EL (cell line): ENCODE measurements at places on chromosomes 11 and 22.

- DNase-seq: no peak
Measured at GRCh38 chr11:38156495-38157146, 1558.6 kb upstream of the RAG2 start.

GRCh38 chr11:132895340-132895739, 637.0 kb downstream of the OPCML start:
- DNase-seq: no peak

DNA sequence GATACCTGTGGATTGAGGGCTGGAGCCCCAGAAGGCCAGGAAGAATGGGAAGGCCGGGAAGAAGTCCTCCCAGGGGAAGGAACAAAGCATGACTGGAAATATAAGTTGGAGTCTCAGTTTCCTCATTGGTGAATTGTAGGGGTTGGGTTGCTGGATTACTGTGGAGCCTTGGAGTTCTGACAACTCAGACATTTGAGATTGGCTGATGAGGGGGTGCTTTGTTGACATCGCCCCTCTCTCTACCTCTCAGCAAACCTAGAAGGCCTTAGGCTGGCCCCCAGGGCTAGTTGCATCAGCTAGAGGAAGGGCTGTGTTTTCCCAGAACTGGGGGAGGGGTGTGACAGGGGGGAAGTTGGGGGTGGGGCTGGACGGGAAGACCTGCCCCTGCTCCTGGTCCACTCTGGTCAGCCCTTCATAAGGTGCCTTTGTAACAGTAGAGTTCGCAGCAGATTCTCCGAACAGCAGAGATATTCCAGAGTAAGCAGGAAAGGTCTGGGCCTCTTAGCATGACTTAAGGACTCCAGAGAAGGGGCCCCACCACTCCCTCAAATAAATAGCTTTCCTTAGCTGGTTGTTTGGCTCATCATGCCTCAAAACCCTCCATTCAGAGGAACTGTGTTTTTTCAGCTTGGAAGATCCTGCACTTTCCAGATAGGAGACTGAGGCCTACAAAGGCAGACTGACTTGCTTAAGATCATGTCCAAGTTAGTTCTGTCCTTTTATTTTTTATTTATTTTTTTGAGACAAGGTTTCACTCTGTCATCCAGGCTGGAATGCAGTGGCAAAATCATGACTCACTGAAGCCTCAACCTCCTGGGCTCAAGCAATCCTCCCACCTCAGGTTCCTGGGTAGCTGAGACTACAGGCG, 12.5 kb upstream of the THRSP start:
- DNase-seq: peak; percentile 84

GRCh38 chr11:57527056-57527631, 3.4 kb downstream of the TIMM10 start:
- peak; percentile 60 for DNase-seq

- DNase-seq: no peak
Measured at GRCh38 chr22:39719559-39720450, 149.3 kb downstream of the CACNA1I start.

DNA sequence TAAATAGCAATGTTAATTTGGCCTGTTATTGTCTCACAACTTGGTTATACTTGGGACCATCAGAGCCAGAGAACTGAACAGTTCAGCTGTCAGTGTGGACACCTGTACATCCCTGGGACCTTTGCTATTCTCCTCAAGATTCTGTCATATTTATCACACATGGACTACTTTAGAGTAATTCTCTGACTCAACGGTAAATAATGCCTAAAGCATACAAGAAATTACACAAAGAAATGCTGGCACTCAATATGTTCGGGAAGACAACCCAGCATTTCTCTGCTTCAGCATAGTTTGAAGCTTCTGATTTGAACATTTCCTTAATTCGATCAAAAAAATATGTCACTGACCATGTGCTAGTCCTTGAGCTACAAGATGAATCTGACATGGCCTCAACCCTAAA, 34.6 kb upstream of the MMP13 start:
- DNase-seq: peak; percentile 12

- no peak for DNase-seq
Measured at GRCh38 chr11:126175393-126175792, 36.1 kb downstream of the RPUSD4 start.

DNA sequence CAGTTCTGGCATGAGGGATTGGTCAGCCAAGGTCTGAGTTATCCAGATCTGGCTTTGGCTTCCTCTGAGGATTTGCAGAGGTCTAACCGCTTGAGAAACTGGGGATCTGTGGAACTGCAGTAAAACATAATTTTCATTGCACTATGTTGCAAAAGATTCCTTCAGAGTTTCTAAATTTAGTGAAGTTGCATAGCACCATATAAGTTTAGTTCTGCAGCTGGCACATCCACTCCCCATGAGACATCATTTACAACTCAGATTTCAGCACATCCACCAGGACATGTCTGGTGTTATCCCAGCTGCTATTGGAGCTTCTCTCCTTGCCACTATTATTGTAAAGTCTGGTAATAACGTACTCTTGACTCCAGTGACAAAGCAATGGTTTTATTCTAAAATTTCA, 181.5 kb downstream of the CWF19L2 start:
- DNase-seq: no peak

- peak; percentile 80 for DNase-seq
Measured at GRCh38 chr22:41857155-41857859, 24.4 kb downstream of the SREBF2 start.
